ENCODE measurements at places on chromosomes 4 and X.

DNA sequence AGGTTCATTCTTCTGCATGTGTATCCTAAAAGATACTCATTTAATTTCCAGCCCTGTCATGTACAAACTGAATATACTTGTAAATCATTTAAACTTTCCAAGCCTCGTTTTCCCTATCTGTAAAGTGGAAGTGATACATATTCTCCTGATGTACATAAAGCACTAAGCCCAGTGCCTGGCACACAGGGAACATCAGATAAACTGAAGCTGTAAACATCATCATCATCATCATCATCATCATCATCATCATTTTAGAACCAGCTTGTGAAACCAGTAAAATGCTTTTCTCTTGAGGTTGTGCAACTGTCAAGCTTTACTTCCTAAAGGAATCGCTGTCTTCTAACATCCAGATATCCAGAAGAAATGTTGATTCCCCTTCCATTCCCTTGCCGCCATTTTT, 83.3 kb upstream of the ANXA3 start:
- DNase-seq, result no peak

DNA sequence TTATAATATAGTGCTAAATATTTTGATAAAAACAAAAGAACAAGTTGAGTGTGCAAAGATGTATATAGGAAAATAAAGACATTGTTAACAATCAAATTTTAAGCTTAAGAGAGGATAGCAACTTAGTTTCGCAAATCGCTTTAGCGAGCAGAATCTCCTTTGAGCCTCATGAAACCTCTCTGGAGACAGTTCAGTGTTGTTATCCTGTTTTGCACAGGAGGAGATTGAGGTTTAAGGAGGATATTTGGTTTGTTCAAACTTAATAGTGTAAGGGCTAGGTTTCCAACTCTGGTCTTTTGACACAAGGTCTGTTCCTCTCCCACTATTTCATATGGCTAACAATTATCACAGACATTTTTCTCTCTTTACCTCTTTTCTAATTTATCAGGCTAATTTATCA, 1848.5 kb upstream of the TENM3 start:
- DNase-seq, result no peak

- no peak for DNase-seq
These were observed 61.4 kb upstream of the ATP8A1 start for GRCh38 chr4:42718336-42718735.

DNA sequence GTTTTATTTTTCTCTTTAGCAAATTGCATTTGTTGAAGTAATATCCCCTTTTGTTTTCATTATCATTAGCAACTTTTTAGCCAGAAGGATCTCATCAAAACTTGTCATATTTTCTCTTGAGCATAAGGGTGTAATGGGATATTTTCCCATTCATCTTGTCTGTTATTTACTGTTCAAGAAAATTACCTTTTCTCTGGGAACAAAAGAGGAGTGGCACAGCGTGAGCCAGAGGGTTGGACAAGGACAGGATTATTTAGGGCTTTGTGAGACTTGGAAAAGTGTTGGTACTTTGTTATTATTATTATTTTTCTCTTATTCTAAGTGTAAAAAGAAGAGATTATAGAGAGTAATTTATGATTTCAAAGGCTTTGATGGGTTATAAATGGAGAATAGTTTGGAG, 135.9 kb downstream of the PRKX start:
- no peak for DNase-seq

DNA sequence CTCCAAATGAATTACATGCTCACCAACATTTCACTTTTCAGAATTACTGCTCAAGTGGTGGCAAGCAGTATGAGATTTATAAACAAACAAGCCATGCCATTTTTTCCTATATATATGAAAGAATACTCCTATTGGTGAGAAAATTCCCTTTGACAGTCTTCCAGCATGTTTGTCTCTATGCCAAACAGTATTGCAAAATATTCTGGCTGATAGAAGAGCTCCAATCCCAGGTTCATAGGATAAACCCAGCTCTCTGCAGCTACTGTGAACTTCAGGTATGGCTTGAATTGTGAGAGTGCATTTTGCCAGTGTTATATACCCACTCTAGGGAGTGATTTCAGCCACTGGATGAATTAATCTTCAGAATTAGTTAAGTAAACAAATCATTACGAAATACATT, 108.8 kb downstream of the MAGEC2 start:
- no peak for DNase-seq

DNA sequence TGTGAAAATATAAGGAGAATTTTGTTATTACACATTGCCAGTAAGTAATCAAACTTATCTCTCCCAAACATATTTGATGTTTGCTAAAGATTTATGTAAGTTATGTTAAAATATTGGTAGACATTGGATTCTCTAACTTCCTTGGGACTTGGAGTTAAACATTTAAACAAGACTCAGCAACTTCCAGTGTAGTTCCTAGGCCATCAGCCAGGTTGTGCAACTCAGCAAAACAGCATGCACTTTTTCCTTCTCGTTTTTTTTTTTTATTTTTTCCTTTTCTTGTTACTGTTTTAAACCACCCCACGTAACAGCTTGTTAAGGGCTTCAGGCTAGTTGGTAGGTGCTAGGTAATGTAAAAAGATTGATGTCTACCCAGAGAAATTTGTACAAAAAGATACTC, 510.4 kb downstream of the ANKRD50 start:
- DNase-seq, result no peak

- no peak for DNase-seq
These were observed 62.6 kb downstream of the TRIML1 start for GRCh38 chr4:188201851-188202250.

- no peak for DNase-seq
These were observed 1722.2 kb upstream of the AGA start for GRCh38 chr4:179164267-179164999.

GRCh38 chr4:162793571-162793970, 373.1 kb downstream of the NAF1 start:
- DNase-seq, result no peak

DNA sequence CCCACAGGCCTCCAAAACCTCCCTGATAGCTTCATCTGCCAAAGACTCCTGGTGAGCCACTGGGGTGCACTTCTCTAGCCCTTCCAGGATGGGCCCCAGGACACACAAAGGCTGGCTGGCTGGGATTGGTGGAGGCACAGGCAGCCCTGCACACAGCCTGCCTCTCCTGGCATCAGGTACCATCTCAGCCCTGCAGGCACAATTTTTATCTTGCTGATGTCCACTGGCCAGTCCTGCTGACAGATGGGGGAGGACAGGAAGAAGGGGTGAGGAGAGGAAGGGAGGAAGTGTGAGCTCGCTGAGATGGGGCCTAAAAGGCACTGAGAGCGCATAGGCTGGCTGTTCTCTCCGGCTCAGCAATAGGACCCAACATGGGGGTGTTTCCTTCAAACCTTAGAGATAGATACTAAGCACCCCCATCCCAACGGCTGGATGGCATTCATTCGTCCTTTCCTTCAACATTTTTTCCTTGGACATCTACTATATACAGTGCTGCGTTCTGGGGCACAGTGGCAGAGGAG, 92.7 kb downstream of the PJA1 start:
- DNase-seq, result no peak

DNA sequence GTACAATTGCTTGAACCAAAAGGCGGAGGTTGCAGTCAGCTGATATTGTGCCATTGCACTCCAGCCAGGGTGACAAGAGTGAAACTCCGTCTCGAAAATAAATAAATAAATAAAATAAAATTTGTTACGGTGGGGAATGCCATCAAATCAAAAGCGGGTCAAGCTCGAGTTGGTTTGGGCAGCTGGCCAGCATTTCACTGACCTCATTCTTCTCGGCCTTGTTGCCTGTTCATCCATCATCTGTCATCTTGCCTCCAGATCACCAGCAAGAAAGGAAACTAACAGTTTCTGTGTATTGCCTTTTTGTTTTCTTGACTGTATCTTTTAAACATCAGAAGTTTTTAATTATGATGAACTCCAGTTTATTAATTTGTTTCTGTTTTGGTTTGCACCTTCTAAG, 31.5 kb upstream of the KLHL2 start:
- no peak for DNase-seq

DNA sequence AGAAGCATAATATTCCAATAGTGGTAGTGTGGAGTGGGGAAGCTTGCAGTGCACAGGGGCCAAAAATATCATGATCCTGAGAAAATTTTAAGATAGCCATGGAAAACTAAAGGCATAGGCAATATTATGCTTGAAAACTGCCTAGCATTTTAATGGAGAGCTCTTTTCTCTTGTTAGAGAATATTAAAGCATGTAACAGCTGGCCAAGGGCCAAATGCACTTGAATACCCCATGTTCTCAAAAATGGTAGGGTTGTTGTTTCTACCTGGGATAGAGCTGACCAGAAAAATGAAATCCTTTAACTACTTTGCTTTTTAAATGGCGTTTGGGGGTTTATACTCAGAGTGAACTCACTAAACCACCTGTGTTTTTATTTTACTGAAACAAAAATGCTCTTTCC, 739.6 kb upstream of the SLIT2 start:
- no peak for DNase-seq

DNA sequence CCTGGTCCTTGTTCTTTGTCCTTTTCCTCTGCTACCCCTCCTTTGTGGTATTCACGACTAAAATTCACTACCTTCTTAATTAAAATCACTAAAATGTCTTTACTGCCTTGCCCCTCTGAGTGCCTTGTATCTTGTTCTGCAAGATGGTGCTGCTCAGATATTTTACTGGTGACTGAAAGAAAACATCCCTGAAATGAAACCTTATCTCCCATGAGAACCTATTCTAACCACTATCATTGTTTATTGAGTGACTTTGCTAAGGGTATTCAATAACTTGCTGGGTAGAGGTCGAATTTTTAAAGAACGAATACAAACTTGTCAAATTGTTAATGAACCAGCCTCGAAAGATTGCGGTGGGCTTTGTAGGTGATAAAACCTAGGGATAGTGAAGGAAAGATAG, 52.8 kb downstream of the SPRY1 start:
- DNase-seq, result no peak

DNA sequence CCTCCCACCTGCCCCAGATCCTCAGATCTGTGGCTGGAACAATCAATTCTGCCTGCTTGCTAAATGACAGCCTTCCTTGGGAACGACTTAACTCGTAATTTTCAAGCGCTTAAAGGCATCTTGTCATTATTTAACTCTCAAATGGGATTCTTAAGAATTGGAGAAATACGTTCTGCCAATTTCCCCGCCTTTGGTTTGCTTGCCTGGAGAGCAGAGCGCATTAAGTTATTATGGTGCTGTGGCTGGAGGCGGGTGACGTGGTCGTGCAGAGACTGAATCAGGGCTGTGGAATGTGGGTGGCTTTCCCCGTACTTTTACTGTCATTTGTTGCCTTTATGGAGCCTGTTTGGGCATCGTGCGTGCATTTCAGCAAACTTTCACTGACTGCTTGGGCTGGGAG, 78.9 kb upstream of the PSAPL1 start:
- no peak for DNase-seq

DNA sequence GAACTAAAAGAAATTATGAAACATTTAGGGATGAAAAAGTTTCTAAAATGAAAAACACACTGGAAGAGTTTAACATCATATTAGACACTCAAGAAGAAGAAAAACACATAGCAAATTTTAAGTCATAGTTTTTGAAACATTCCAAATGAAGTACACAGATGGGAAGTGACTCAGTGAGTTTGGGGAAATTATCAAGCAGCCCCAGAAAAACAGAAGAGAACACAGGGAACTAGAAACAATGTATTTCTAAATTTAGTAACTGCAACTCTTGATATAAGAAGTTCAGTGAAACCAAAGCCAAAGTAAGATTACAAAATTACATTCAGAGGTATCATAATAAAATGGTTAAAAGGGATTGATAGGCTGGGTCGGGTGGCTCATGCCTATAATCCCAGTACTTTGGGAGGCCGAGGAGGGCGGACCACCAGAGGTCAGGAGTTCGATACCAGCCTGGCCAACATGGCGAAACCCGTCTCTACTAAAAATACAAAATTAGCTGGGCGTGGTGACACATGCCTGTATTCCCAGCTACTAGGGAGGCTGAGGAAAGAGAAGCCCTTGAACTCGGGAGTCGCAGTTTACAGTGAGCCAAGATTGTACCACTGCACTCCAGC, 461.2 kb downstream of the KCTD8 start:
- DNase-seq, result no peak

DNA sequence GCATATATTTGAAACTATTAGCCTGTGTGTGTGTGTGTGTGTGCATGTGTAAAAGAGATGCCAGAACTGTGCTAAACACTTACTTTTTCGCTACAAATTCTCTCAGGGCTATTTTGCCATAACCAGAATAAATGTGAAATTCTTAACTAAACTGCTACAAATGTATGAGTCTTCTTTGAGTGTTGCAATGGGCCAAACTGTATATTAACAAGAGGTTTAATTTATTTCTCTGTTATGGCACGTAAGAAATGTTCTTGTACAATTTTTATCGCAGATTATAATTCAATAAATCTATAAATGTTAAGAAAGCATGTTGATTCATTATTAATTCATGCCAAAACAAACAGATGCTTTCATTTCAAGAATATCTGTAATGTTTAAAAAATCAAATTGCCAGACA, 454.5 kb upstream of the PCDH7 start:
- no peak for DNase-seq

GRCh38 chr4:32790803-32791202, 2070.6 kb downstream of the PCDH7 start:
- no peak for DNase-seq

DNA sequence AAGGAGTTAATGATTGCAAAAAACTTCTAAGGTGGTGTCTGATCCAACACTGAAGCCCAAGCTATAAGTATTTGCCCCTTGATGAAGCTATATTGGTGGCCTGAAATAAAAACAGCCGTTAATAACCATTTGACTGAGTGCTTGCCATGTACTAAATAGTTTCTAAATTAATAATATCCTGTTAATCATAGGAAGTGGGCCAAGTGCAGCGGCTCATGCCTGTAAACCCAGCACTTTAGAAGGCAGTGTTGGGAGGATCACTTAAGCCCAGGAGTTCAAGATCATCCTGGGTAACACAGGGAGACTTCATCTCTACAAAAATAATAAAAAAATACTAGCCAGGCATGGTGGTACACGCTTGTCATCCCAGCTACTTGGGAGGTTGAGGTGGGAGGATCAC, 8.3 kb downstream of the NDP start:
- DNase-seq, result no peak

DNA sequence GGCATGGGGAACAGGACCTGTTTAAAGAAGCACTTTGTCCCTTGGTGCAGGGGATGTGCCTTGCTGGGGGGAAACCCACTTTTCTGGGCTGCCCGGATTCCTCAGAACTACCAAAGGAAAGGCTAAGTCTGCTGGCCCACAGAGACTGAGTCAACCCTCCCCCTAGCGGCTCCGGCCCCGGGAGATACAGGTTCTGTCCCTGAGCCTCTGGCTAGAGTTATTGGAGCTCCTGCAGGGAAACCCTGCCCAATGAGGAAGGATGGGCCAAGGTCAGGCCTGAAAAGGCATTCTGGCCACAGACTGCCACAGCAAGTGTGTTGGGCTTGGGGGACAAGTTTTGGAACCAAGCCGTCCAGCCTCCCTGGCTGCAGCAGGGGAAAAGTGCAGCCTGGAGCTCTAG, 490.9 kb upstream of the ACTRT1 start:
- DNase-seq, result no peak

DNA sequence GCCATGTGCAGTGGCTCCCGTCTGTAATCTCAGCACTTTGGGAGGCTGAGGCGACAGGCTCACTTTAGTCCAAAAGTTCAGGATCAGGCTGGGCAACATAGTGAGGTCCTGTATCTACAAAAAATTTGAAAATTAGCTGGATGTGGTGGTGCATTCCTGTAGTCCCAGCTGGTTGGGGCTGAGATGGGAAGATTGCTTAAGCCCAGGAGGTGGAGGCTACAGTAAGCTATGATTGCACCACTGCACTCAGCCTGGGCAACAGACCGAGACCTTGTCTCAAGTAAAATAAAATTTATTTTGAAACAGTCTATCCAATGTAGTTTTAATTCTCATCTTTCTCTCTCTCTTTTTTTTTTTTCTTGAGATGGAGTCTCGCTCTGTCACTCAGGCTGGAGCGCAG, 21.1 kb downstream of the RBM10 start:
- DNase-seq, result no peak

GRCh38 chrX:63993936-63994335, 208.9 kb upstream of the ARHGEF9 start:
- no peak for DNase-seq

Data from D721Med (cell line).